ENCODE measurements at places on chromosomes 5 and 9.
A peak's percentile ranks its signal among the peaks of the same experiment; 100 is the strongest.

GRCh38 chr5:112257005-112257404 lies 162.1 kb downstream of the EPB41L4A start:
- no peak for DNase-seq

- no peak for DNase-seq
These were observed 129.4 kb downstream of the SLIT3 start for GRCh38 chr5:169171515-169171914.

DNA sequence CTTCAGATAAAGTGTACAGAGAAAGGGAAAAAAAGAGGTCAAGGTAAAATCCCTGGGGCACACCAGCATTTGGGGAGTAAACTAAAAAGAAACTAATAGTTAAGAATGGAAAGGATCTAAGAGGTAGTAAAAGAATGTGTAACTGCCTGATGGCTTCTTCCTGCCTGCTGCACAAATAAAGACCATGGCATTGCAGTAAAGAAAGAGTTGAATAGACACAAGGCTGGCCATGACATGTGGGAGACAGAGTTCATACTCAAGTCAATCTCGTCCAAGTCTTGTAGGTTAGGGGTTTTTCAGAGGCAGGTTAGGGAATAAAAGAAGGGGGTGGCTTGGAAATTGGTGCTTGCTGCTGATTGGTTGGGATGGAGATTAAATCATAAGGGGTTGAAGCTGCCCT lies 57.6 kb downstream of the DNAJC21 start:
- no peak for DNase-seq

- DNase-seq: no peak
These were observed 27.3 kb downstream of the RXRA start for GRCh38 chr9:134353539-134353938.

DNA sequence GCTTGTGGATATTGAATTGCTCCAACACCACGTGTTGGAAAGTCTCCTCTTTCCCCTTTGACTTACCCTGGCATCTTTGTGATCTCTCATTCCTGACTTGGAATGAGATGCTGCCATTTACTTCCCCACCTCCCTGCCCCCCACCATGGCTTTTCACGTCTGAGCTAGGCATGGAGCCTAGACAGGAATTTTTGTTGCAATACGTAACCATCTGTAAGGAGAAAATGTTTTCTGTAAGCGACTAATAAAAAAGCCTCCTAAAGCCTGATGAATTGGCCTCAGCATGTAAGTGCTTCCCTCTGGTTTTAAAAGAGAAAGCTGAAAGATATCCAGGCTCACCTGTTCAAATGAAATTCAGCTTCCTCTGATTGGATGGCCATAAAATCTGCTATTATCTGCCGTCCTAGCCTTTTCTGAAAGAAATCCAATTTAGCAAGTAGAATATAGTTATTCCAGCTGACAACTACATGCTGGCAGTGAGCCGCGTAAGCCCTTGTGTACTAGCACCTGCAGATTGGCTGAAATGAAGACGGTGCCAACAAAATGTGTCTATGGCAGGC lies 200.1 kb downstream of the NSG2 start:
- DNase-seq: no peak

GRCh38 chr5:142634216-142635011 lies 51.5 kb downstream of the FGF1 start:
- no peak for DNase-seq

GRCh38 chr5:88876714-88877113 lies 6.3 kb downstream of the MEF2C start:
- no peak for DNase-seq

GRCh38 chr9:84501587-84501986 lies 161.0 kb upstream of the SLC28A3 start:
- no peak for DNase-seq

GRCh38 chr5:107543868-107544267 lies 126.9 kb downstream of the EFNA5 start:
- no peak for DNase-seq

DNA sequence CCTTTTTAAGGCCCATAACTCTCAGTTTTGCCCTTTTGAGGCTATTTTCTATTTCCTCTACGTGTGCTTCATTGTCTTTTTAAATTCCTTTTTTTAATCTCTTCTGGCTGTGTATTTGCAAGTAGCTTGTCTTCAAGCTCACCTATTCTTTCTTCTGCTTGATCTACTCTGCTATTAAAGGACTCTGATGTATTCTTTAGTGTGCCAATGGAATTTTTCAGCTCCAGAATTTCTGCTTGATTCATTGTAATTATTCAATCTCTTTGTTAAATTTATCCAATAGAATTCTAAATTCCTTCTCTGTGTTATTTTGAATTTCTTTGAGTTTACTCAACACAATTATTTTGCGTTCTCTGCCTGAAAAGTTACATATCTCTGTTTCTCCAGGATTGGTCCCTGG lies 178.7 kb downstream of the FAM170A start:
- DNase-seq: no peak

- DNase-seq: no peak
These were observed 131.2 kb downstream of the SPOCK1 start for GRCh38 chr5:137367951-137368350.

DNA sequence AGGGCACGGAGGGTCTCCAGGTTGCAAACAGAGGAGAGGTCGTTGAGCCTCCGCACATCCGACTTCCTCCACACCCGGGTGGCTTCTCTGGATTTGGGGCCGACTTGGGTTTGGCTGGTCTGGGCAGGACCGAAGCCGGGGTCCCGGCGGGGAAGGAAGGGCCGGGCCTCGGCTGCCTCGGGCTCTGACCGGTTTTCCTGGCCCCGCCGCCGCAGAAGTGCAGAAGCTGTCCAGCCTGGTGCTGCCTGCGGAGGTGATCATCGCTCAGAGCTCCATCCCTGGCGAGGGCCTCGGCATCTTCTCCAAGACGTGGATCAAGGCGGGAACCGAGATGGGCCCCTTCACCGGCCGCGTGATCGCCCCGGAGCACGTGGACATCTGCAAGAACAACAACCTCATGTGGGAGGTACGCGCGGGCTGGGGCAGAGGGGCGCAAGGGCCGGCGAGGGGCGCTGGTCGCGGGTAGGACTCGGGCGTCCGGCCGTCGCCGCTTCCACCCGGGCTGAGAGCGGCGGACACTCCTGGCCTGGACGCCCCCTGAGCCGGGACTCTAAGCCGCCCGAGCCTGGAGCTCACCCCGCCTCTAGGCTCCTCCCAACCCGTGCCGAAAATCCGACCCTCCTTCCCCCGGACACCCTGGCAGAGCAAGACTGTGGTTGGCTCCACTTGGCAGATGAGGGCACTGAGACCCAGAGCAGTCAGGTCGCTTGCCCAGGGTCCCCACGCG lies 2.2 kb downstream of the PRDM12 start:
- no peak for DNase-seq

DNA sequence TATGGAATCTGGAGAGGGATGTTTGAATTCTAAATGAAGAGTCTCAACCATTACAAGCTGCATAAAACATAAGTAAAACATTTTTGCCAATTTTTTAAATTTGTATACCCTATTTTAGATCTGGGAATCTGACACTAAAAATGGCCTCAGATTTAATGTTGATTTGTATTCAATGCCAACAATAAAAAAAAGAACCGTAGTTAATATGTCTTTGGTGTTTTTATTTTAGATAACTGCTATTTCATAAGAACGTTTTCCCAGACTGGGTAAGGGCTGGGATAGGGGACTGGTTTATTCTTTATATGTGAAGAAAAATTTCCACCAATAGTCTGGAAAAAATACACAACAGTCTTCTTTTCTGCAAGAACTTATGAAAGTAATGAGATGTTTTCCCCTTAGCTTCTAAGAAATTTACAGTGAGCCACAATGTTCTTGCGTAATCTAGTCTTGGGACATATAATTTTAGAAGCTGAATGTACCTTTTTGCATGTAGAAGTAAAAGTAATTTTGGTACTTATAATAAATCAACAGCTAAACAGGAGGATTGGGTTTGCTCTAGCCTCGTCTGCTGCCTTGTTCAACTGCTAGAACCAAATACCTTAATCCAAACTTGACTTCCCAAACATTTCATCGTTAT lies 244.6 kb upstream of the EFNA5 start:
- no peak for DNase-seq

DNA sequence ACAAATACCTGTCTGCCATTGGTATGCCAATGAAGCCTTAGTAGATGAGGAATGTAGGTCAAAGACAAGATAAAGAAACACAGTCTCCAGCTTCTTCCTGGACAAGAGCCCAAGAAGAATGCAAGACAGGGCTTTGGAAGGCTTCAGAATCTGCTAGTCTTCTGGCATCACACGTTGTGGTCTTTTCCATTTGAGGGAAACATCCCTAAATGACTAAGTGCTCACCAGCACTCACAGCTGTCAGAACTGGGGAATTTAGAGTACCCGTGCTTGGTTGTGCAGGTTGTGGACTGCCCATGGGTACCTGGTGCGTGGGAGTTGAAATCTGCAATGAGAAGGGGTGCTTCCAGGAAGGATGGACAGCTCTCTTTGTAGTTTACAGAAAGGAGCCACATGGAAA lies 27.1 kb upstream of the NFIB start:
- no peak for DNase-seq

DNA sequence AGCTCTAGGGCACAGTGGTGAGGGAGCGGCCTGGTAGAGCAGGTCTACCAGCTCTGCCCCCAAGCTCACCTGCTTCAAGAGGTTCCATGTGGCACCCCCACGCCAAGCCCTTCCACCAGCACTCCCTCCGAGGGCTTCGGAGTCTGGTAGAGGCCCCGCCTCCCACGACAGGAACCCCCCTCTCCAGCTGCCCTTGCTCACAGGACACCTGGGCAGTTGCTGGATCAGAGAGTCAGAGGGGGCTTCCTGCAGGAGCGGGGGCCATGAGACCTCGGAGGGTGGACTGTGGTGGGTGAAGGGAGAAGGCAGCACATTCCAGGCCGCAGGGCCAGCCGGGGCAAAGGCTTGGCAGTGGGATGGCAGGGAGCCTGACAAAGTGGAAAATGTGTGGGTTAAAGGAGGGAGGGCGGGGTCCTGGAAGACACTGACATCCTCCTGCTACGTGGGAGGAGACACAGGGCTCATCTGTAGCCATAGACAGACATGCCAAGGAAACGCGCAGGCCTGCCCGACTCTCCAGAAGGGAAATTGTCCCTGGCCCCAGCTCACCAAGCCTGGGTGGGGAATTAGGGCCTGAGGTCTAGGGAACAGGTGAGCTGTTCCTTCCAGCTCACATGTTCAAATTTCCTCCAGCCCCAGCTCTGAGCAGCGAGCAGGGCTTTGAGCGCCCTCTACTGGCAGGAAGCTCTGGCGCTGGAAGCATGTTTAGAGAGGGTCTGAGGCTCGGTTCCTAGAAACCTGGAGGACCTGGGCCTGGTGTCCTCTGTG lies 74.2 kb downstream of the NTNG2 start:
- peak; percentile 84 for DNase-seq

DNA sequence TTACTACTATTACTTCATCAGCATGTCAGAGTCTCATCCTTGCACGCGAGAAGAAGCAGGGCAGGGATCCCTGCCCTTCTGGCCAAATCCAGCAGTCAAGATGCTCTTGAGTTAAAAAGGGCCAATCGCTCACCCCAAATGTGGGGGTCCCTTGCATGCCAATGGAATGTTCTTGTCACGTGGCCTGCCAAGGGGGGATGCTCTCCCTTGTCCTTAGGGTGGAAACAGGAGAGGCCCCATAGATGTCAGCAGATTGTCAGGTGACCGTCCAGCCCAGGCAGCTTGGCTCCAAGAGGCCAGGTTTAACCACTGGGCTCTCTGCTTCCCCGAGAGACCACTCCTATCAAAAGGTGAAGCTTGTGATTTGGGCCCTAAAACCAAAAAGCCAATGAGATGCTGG lies 25.3 kb upstream of the DUSP1 start:
- no peak for DNase-seq

DNA sequence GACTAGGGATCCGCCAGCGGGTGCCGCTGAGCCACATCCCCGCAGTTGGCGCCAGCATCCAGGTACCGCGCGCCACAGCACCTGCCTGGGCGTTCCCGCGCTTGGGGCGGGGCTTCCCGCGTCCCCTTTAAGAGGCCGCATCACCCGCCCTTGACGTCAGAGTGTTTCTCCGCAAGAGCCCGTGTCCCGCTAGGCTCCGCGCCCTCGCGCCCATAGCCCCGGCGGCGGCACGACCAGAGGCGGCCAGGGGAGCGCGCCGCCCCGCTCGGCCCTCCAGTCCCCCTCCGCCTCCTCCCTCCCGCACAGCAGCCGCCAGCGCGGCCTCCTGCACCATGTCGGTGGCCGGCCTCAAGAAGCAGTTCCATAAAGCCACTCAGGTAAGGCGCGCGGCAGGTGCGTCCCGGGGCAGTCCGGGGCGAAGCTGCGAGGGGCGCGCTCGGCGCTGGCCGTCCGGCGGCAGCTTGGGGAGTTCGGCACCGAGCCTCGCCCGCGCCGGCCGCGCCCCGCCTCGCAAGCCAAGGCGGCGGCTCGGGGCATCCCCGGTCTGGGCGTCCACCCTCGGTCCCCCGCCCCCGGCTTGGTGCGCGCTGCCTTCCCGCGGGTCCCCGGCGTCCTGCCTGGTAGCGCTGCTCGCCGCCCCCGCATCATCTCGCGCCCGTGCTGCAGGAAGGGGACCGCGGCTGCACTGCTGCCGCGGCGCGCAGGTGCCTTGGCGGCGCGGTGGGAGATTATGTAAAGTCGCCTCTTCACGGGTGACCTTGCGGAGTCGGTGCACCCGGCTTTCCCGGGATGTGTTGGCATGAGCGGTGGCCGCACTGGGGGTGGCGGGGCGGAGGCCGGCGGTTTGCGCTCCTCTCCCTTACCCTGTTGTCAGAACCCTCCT lies at the start of gene SH3GL2:
TSS of gene SH3GL2 (plus strand) at position 156 of the 883 bp plus-strand sequence.
- peak; percentile 58 for DNase-seq

GRCh38 chr5:179376701-179377420 lies 31.6 kb upstream of the ADAMTS2 start:
- no peak for DNase-seq

DNA sequence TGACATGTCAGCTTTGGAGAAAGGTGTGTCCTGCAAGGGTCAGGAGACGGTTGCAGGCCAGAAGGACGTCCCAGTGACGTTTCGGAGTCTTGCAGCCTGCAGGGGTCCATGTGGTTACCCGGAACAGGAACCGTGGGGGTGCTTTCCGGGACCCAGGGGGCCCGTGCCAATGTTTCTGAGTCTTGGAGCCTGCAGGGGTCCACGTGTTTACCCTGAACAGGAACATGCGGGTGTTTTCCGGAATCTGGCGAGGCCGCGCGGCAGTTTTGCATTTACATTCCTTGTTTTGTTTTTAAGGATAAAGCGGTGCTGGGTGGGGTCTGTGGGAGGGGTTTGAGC lies 30.6 kb downstream of the NKD2 start:
- no peak for DNase-seq

- no peak for DNase-seq
These were observed 37.2 kb downstream of the GPR107 start for GRCh38 chr9:130090915-130091314.

DNA sequence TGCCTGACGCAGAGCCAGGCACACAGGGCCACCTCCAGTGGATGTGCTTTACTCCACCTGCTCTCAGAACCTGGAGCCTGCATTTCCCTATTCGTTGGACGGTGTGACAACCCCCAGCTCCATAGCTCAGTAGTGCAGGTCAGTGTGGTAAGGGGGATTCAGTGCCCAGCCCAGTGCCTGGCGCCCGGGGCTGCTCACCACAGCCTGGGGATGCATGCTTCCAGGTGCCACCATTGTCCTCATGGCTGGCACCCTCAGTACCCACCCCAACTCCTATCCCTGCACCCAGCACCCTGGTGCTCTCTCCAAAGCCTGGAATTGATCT lies 32.8 kb upstream of the ADAMTS2 start:
- DNase-seq: no peak

All from NCI-H510A treated with DMSO at 0.1 percent for 48 hours (cell line).